Activated T-cell treated with anti-CD3 and anti-CD28 coated beads, Interleukin-2, amount 50 U/mL, for 72 hours (primary cell): ENCODE measurements at places on chromosomes 2 and 18.

- DNase-seq: no peak
- no peak overlapping the region for H3K4me3 ChIP-seq
- H3K27me3 ChIP-seq: no peaks in the 10 kb centered on the region
Measured at GRCh38 chr18:76827205-76828200, 5.1 kb downstream of the ZNF236 start.

GRCh38 chr2:241822264-241822623 is 13.3 kb downstream of the NEU4 start:
- no peak for DNase-seq
- peaks cover 21% of the 10 kb centered on the region for H3K4me1 ChIP-seq
- peaks cover 13% of the 10 kb centered on the region for H3K36me3 ChIP-seq
- H3K27me3 ChIP-seq: peaks cover 23% of the 10 kb centered on the region
- peak overlapping the region; percentile 40 for H3K27ac ChIP-seq

DNA sequence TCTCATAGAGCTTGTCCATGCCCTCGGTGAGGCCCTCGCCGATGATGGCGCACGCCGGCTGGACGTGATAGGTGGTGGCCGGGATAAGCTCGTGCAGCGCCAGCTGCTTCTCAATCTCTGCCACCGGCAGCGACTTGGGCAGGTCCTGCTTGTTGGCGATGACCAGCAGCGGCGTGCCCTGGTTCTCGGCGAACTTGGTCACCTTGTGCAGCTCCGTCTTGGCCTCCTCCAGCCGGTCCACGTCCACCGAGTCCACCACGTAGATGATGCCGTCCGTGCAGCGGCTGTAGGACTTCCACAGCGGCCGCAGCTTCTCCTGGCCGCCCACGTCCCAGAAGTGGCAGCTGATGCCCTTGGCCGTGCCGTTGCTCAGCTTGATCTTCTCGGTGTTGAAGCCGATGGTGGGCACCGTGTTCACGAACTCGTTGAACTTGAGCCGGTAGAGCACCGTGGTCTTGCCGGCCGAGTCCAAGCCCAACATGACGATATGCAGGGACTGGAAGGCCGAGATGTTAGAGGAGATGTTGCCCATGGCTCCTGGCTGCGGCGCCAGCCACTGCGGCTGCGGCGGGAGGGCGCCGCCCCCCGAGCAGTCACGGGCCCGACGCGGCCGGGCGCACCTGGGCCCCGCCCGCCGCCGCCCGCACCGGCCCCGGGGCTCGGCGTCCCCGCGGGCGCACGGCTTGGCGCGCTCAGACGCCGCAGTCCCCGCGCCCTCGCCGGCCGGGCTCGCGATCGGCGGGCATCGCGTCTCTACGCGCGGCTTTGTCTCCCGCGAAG is 636 bp downstream of the ARL4C start:
- H3K36me3 ChIP-seq: peaks cover 26% of the 10 kb centered on the region
- peak; percentile 59 for DNase-seq
- H3K4me3 ChIP-seq: peak overlapping the region; percentile 96

- no peaks in the 10 kb centered on the region for H3K36me3 ChIP-seq
- peaks cover 70% of the 10 kb centered on the region for H3K4me1 ChIP-seq
- H3K27ac ChIP-seq: peak overlapping the region; percentile 86
- no peak for DNase-seq
- H3K27me3 ChIP-seq: no peaks in the 10 kb centered on the region
- peak overlapping the region; percentile 39 for H3K4me3 ChIP-seq
Measured at GRCh38 chr2:11758647-11759046, 12.2 kb downstream of the LPIN1 start.

DNA sequence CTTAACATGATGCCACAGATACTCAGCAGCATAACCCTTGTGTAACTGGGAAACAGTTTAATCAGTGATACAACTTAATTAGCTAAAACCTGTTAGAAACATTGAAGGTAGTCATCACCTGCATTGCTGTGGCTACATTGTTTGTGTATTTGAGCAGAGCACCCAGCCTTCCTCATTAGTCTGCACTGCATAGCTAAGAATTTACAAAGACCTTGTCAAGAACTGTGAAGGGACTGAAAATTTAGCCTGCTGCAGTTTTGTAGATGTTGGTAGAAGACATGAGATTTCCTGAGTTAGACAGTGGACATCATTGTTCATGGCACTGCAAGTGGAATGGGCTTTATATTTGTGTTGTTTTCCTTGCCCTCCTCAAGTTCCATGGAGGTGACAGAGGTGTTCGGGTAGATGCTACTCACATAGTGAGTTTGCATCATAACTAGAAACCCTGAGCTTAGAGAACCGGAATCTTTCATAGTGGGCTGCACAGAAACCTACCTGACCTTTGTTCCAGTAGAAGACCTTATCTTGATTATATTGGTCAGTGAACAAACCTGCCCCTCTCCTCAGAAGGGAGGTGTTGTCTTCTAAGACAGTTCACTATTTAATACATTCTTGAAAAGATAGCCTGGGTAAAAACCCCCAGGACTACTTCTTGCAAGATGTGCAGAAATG is 12.5 kb downstream of the VAPA start:
- no peak overlapping the region for H3K4me3 ChIP-seq
- no peaks in the 10 kb centered on the region for H3K27me3 ChIP-seq
- peaks cover 55% of the 10 kb centered on the region for H3K4me1 ChIP-seq
- no peak for DNase-seq
- H3K27ac ChIP-seq: no peak overlapping the region

GRCh38 chr2:42457011-42457410 is 36.8 kb downstream of the KCNG3 start:
- no peaks in the 10 kb centered on the region for H3K36me3 ChIP-seq
- no peak for DNase-seq
- no peak overlapping the region for H3K27ac ChIP-seq
- no peak overlapping the region for H3K4me3 ChIP-seq
- no peaks in the 10 kb centered on the region for H3K4me1 ChIP-seq
- peaks cover 7% of the 10 kb centered on the region for H3K27me3 ChIP-seq

DNA sequence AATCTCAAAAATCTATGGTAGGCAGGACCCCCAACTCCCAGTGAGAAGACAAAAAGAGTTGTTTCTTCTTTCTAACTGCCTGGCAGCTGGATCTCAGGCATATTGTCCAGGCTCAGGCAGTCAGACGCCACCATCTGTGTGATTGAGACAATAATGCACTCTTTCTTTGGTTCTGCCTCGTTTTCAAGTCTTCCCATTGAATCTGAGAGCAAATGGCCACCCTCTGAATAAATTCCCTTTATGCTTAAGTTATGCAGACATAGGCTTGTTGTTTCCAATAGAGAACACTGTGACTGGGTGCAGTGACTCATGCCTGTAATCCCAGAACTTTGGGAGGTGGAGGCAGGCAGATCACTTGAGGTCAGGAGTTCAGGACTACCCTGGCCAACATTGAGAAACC is 15.3 kb upstream of the CD207 start:
- no peaks in the 10 kb centered on the region for H3K36me3 ChIP-seq
- no peaks in the 10 kb centered on the region for H3K27me3 ChIP-seq
- DNase-seq: no peak
- H3K4me3 ChIP-seq: peak overlapping the region; percentile 42
- peaks cover 37% of the 10 kb centered on the region for H3K4me1 ChIP-seq
- H3K27ac ChIP-seq: no peak overlapping the region

DNA sequence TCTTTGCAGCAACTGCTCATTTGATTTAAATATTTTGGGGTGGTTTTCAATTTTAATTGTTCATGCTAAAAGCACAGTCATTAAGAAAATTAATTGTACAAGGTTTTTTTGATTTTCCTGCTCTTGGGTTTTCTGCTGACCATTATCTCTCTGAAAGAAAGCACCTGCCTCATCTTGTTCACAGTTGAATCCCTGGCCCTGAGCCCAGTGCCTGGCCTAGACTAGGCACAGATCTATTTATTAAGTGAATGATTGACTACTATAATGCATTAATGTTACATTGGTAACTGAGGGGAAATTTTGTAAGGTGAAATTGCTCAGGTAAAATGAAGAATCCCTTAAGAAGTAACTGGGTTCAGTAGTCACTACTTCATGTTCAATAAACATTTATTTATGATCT is 22.0 kb downstream of the IL1RL2 start:
- peaks cover 20% of the 10 kb centered on the region for H3K36me3 ChIP-seq
- no peak overlapping the region for H3K27ac ChIP-seq
- H3K4me3 ChIP-seq: no peak overlapping the region
- H3K4me1 ChIP-seq: no peaks in the 10 kb centered on the region
- no peak for DNase-seq

DNA sequence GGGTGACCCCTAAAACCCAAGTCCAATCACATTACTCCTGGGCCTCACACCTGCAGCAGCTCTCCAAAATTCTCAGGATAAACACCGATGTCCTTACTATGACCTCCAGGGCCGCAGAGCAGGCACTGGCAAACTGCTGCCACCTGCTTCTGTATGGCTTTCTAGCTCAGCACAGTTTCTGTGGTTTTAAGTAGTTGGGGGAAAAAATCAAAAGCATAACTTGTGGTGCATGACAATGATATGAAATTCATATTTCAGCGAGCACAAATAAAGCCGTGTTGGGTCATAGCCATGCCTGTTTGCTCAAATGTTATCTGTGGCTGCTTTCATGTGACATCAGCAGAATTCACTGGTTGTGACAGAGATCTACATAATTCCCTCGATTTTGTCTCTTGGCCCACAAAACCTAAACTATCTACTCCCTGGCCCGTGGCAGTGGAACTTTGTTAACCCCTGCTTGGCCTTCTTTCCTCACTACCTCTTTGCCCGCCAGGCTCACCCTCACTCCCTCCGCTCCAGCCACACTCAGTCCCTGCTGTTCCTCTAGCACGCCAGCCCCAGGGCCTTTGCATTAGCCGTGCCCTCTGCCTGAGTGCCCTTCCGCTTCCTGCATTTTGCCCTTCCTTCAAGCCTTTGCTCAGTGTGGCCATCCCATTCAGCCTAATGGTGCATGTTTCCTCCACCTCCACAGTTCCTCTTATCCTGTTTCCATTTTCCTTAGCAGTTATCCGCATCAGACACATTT is 108.3 kb downstream of the AGAP1 start:
- no peaks in the 10 kb centered on the region for H3K27me3 ChIP-seq
- peaks cover 5% of the 10 kb centered on the region for H3K36me3 ChIP-seq
- no peak overlapping the region for H3K4me3 ChIP-seq
- no peak for DNase-seq

- H3K27ac ChIP-seq: no peak overlapping the region
- H3K4me1 ChIP-seq: no peaks in the 10 kb centered on the region
- H3K27me3 ChIP-seq: no peaks in the 10 kb centered on the region
- no peaks in the 10 kb centered on the region for H3K36me3 ChIP-seq
- DNase-seq: no peak
Measured at GRCh38 chr18:67954594-67954993, 438.1 kb upstream of the DSEL start.

- no peak overlapping the region for H3K4me3 ChIP-seq
- H3K36me3 ChIP-seq: no peaks in the 10 kb centered on the region
- no peaks in the 10 kb centered on the region for H3K27me3 ChIP-seq
- H3K4me1 ChIP-seq: peaks cover 8% of the 10 kb centered on the region
- DNase-seq: peak; percentile 2
- no peak overlapping the region for H3K27ac ChIP-seq
Measured at GRCh38 chr2:12212841-12213597, 466.6 kb downstream of the LPIN1 start.

DNA sequence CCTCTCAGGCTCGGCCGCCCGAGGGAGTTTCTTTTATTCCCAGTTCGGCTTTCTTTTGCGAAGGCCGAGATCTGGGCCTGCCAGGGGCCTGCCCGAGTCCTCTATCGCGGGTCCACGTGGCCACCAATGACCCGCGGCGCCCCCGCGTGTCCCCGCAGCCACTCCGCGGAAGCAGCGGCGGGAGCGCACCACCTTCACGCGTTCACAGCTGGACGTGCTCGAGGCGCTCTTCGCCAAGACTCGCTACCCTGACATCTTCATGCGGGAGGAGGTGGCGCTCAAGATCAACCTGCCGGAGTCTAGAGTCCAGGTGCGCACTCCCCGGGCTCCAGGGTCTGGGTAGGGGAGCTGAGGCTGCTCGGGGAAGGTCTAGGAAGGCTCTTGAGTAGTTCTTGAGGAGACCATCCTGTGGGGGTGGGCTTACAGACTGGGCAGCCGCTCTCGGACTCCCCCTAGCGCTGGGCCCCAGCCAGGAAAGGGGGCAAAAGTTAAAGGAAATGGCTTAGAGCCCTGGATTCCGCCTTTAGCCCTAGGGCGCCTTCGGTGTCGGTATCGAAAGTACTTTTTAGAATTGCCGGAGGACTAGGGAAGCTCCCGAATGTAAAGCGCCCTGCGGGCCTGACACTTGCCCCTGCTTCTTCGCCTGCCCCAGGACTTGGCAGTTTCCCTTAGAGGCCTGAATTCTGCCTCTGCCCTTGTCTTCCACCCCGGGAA is 3.4 kb downstream of the OTX1 start:
- peaks cover 3% of the 10 kb centered on the region for H3K36me3 ChIP-seq
- H3K4me1 ChIP-seq: peaks cover 81% of the 10 kb centered on the region
- H3K27me3 ChIP-seq: peaks cover 86% of the 10 kb centered on the region
- peak overlapping the region; percentile 85 for H3K4me3 ChIP-seq
- H3K27ac ChIP-seq: no peak overlapping the region

DNA sequence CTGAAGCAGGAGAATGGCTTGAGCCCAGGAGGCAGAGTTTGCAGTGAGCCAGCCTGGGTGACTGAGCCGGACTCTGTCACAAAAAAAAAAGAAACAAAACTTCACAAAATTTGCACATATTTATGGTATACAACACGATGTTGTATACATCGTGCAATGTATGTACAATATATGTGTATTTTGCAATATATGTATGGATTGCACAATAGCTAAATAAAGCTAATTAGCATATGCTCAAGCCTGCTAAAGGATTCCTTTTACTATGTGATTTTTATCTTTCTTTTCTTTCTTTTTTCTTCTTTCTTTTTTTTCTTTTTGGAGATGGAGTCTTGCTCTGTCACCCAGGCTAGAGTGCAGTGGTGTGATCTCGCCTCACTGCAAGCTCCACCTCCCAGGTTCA is 368.0 kb upstream of the FAM98A start:
- H3K36me3 ChIP-seq: no peaks in the 10 kb centered on the region
- no peak for DNase-seq
- no peaks in the 10 kb centered on the region for H3K27me3 ChIP-seq
- no peaks in the 10 kb centered on the region for H3K4me1 ChIP-seq
- no peak overlapping the region for H3K27ac ChIP-seq
- H3K4me3 ChIP-seq: no peak overlapping the region

DNA sequence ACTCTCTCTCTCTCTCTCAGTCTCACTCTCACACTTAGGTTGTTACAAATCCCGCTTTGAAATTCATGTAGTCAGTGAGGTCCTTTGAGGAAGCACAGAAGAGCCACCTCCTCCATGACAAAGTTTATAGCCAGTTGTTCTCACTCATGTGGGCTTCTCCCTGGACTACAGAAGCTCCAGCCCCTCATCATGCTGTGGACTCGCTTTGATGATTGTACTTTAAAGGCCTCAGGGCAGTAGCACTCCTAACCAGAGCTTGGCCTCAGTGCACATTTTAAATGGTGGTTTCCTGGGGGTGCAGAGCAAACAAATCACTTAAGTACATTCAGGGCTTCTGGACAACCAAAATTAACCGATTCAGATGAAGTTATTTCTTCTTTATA is 115.7 kb downstream of the MTCL1 start:
- H3K36me3 ChIP-seq: no peaks in the 10 kb centered on the region
- no peak for DNase-seq
- no peaks in the 10 kb centered on the region for H3K4me1 ChIP-seq
- H3K4me3 ChIP-seq: no peak overlapping the region

- H3K27ac ChIP-seq: no peak overlapping the region
- H3K36me3 ChIP-seq: no peaks in the 10 kb centered on the region
- H3K4me1 ChIP-seq: no peaks in the 10 kb centered on the region
- no peak overlapping the region for H3K4me3 ChIP-seq
- H3K27me3 ChIP-seq: peaks cover 8% of the 10 kb centered on the region
- no peak for DNase-seq
Measured at GRCh38 chr2:186546846-186547245, 43.0 kb upstream of the ITGAV start.

- no peak overlapping the region for H3K4me3 ChIP-seq
- DNase-seq: no peak
- H3K27ac ChIP-seq: no peak overlapping the region
- no peaks in the 10 kb centered on the region for H3K4me1 ChIP-seq
- H3K27me3 ChIP-seq: no peaks in the 10 kb centered on the region
- no peaks in the 10 kb centered on the region for H3K36me3 ChIP-seq
Measured at GRCh38 chr2:122077771-122078170, 322.3 kb downstream of the TSN start.
